ENCODE measurements at places on chromosomes 5 and 9. TPM values are rescaled to one million over a fixed set of nuclear protein-coding genes. Genes with fewer than 3 reads are reported as not detected.

The ODF2 gene
- 65.6 TPM for polyA plus RNA-seq

The SH3RF2 gene
- polyA plus RNA-seq, result 0.31 TPM

The LHFPL2 gene
- 45.1 TPM for polyA plus RNA-seq

The CCL21 gene
- polyA plus RNA-seq, result 69.2 TPM

The LHX6 gene
- 18.9 TPM for polyA plus RNA-seq

The ABCA2 gene
- 26.5 TPM for polyA plus RNA-seq

The FBXW5 gene
- polyA plus RNA-seq, result 44.6 TPM

The CCL28 gene
- polyA plus RNA-seq, result 1.0 TPM

The DMRT2 gene
- polyA plus RNA-seq, result 0.23 TPM

The AUH gene
- polyA plus RNA-seq, result 23.6 TPM

The GRM6 gene
- 1.8 TPM for polyA plus RNA-seq

The OLFML2A gene
- 67.4 TPM for polyA plus RNA-seq

The PCDHA1 gene
- polyA plus RNA-seq, result 0.09 TPM

The FLT4 gene
- polyA plus RNA-seq, result 37.2 TPM

The PCDHGB1 gene
- 1.7 TPM for polyA plus RNA-seq

The PTGES gene
- polyA plus RNA-seq, result 6.1 TPM

The ANKRD55 gene
- 0.97 TPM for polyA plus RNA-seq

The SNCB gene
- polyA plus RNA-seq, result 0.42 TPM

The PCDHGA11 gene
- polyA plus RNA-seq, result 3.7 TPM

The CNTNAP3B gene
- polyA plus RNA-seq, result 9.0 TPM

The KIF24 gene
- polyA plus RNA-seq, result 4.7 TPM

The SLC35D2 gene
- 28.4 TPM for polyA plus RNA-seq

The LNPEP gene
- polyA plus RNA-seq, result 24.8 TPM

The TTF1 gene
- polyA plus RNA-seq, result 16.8 TPM

The ENTPD2 gene
- 4.7 TPM for polyA plus RNA-seq

The BRD3OS gene
- 19.5 TPM for polyA plus RNA-seq

The CTSL gene
- 69.6 TPM for polyA plus RNA-seq

The IFNB1 gene
- polyA plus RNA-seq, result not detected

The PGM5 gene
- 56.8 TPM for polyA plus RNA-seq

The ERCC8 gene
- 25.6 TPM for polyA plus RNA-seq

The MYORG gene
- polyA plus RNA-seq, result 4.8 TPM

The SPATA6L gene
- polyA plus RNA-seq, result 8.8 TPM

The NFIL3 gene
- 40.5 TPM for polyA plus RNA-seq

The QRFP gene
- polyA plus RNA-seq, result 0.51 TPM

Measured in left lung (tissue), 14 donors.